ENCODE measurements at places on chromosomes 2 and 18.

GRCh38 chr18:59202258-59202820, 17.6 kb upstream of the GRP start:
- DNase-seq = no peak

DNA sequence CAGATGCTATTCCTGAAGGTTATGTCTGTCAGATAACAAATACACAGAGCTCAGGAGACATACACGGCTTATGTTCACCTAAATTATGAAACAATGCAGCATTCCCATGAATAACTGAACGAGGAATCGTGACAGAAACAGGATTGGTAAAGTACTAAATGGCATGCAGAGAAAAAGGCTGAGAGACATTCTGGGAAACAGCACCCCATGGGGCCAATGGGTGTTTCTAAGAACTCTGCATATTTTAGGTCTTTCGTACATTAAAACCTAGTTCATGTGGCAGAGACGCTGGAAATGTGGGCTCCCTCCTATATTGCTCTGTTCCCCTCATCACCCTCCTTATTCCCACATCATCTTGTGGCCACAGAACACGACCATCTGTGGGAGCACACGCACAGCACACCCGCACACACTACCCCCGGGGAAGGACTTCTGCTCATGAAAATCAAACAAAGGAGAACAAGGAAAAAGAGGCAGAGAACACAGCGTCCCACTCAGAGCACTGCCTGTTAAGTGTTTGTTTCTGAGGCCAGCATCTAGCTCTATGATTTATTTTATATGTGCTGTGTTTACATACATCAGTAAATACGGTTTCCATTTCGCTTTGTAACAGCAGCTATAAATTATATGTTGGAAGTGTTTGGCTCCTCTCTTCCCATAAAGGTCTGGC, 143.6 kb downstream of the AFF3 start:
- no peak for DNase-seq

GRCh38 chr18:43115076-43115921, at the start of gene RIT2:
Gene RIT2 (minus strand): TSS chr18:43115685.
- no peak for DNase-seq

- DNase-seq = no peak
Measured at GRCh38 chr2:215668378-215668775, 232.5 kb upstream of the FN1 start.
